ENCODE measurements at places on chromosomes 16 and 17. TPM values are rescaled to one million over a fixed set of nuclear protein-coding genes. Genes with fewer than 3 reads are reported as not detected.

DNA sequence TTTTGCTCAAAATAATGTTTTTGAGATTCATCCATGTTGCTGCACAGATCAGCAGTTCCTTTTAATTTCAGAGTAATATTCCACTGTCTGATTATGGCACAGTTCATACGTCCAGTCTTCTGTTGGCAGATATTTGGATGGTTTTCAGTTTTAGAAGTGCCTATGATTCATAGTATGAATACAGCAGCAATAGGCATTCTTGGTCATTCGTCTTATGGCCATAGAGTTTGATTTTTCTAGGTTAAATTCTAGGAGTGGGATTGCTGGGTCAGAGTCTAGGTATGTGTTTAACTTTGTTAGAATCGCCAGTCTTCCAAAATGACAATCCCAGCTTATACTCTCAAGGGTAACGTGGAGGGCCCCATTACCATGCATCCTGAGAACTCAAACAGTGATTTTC, 11.5 kb upstream of the IL34 start:
- DNase-seq = no peak

DNA sequence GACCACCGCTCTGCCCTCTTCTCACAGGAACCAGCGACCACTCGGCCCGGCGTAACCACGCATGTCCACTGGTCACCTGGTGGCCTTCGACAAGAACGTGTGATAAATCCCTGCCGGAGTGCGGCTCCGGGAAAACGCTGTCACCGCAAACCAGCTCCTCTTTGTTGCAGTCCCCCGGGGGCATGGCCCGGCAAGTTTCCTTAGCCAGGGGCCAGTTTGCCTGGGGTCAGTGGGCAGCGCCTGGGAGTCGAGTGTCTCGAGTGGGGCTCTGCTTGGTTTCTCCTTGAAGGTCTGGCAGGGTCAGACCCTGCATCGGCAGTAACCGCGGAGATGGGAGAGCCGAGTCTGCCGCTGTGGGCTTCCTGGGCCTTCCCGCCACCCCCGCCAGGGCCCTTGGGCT, 52.5 kb downstream of the JPH3 start:
- no peak for DNase-seq

DNA sequence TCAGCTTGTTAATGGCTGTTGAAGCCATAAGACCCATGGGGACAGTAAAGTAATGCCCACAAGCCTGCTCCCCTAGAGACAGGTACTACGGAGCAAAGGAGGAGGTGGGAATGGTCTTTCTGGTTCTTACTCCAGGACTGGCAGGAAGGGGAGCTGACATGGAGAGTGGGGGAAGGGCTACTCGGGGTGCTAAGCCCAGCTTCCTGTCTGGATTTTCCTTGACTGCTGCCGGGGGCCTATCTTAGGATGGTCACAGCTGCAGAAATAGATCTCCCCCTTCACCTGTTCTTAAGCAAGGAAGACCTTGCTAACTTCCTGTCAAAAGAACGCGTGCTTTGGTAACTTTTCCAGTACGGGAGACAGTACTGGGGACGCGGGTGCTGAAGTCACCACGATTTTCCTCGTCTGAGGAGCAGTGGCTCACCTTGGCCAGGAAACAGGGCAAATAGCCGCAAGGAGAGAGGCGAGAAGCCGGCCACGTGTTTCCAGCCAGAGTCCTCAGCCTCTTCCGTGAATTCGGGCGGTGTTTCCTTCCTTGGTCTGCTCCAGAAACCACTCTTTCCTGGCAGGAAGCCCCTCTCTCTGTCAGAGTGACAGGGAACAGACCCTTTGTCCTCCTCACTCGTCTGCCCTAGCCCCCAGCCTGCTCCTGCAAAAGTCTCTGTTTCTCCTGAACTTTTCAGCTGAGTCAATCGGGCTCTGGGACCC, 656 bp upstream of the PRR29 start:
- DNase-seq = no peak

- DNase-seq = no peak
Observed at GRCh38 chr16:68782198-68783174, 45.4 kb downstream of the CDH1 start.

GRCh38 chr16:66605177-66605978, 874 bp downstream of the CMTM3 start:
- peak; percentile 81 for DNase-seq

DNA sequence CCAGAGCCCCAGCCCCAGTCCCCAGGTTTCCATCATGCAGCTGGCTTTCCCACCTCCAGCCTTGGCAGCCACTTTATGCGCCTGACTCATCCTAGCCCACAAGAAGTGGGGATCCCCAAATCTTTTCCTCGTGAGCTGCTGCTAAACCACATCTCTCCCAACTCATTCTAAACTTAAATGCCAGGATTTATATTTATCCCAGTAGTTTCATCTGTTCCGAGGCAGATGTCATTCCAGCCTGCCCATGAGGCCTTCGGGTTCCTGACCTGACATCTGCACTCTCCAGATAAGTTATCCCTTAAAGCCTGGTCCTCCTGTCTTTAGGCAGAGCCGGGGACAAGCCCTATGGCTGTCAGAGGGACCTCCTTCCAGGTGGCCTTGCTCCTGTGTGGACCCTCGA, 16.6 kb downstream of the PLXDC1 start:
- peak; percentile 12 for DNase-seq

DNA sequence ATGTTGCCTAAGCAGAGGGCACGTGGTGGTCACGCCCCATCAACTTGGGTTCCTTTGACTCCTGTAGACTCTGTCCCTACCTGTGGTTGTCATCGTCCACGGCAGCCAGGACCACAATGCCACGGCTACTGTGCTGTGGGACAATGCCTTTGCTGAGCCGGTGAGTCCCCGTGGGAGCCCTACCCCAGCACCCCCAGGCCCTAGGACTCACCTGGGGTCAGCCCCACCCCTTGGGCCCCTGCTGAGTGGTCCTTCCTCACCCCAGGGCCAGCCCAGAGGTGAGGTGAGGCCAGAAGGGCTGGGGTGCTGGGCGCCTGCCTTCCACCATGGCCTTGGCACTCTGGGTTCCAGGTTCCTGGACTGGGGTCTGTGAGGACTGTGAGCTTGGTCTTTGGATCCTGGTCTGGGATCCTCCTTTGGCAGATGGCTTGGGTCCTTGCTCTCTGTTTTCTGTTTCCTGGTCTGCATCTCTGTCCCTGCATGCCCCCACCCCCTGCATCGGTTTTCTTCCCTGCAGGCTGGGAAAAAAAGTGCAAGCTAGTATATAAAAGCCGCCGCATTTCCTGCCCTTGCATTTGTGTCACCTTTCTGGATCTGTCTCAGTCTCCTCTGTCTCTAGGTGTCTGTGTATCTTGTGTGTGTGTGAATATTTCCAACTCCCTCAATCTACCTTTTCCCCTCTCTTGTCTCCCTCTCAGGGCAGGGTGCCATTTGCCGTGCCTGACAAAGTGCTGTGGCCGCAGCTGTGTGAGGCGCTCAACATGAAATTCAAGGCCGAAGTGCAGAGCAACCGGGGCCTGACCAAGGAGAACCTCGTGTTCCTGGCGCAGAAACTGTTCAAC, 17.5 kb downstream of the STAT5A start:
- DNase-seq = no peak

- no peak for DNase-seq
Observed at GRCh38 chr17:70286391-70286790, 117.1 kb downstream of the KCNJ2 start.

DNA sequence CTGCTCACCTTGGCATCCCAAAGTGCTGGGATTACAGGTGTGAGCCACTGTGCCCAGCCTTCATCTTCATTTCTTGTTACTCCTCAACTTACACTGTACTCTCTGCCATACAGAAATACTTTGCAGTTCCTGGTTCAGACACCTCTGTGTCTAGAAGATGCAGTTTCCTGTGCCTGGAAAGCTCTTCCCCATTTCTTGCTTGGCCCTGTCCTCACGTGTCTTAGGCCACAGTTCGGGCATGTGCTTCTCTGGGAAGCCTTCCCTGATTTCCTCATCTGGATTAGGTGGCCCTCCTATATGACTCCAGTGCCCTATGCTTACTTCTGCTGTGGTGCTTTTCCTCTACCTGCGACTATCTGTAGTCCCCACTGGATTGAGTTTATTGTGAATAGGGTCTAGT, 26.5 kb upstream of the CDR2 start:
- no peak for DNase-seq

GRCh38 chr17:75875182-75875939, 3.0 kb downstream of the TRIM47 start:
- DNase-seq = no peak

- no peak for DNase-seq
Observed at GRCh38 chr17:72590382-72590781, 469.6 kb downstream of the SOX9 start.

DNA sequence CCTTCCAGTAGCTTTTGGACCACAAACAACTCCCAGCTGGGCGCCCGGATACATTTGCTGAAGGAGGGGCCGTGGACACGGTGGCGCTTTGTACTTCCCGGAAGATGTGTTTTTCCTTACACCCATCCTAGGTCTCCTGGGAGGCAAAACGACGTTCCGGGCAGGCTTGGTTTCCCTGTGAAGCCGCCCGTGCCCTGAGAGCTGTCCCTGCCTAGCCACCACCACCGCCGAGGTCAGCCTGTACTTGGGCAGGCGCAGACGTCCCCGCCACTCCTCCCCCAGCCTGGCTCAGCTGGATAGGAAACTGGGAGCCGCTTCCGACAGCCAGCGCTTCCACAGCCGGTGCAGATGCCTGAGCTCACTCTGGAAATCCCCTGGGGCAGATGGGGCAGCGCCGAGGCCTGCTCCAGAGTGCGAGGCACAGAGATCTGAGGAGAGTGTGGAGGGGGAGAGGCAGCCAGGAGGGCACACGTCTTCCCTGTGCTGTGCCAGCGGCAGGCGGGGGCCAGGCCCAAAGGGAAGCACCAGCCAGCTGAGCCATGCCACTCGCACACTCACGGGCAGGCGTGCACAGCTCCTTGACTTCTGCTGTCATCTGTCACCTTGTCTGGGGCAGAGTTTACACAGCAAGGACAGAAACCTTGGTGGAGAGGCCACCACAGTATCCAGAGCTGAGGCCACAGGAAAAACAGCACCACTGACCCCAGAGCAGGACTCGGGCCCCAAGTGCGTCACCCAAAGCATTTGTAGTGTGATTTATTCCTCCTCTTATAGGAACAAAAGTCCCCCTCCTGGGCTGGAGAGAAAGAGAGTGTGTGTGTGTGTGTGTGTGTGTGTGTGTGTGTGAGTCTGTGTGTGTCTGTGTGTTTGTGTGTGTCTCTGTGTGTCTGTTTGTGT, 3.0 kb downstream of the RHBDF2 start:
- peak; percentile 90 for DNase-seq

DNA sequence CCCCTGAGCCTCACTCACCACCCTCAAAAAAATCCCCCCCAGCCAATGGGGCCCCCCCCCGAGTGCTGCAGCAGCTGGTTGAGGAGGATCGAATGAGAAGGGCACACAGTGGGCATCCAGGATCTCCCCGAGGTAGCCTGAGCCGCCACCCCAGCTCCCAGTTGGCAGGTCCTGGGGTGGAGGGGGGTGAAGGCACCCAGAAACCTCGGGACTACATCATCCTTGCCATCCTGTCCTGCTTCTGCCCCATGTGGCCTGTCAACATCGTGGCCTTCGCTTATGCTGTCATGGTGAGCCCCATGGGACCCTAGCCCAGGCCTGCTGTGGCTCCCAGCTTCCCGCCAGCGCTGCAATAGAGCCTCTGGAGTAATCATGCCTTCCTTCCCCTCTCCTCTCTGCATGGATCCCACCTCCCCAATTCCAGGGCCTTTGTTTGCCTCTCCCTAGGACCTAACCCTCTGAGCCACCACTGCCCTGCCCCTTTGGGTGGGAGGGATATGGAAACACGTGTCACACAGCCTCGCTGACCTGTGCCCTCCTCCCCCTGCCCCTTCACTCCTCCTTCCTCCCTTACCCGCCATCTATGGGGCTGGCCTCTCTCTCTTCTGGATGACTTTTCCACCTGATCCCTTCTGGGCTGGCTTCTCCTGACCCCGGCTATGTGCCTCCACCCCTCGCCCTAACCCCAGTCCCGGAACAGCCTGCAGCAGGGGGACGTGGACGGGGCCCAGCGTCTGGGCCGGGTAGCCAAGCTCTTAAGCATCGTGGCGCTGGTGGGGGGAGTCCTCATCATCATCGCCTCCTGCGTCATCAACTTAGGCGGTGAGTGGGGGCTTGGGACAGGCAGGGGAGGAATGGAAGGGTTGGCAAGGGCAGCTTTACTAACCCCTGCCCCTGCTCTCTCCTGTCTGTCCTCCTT, 1.9 kb downstream of the PRRT2 start:
- DNase-seq = no peak

GRCh38 chr17:46020023-46020761, 21.1 kb downstream of the STH start:
- DNase-seq = no peak

DNA sequence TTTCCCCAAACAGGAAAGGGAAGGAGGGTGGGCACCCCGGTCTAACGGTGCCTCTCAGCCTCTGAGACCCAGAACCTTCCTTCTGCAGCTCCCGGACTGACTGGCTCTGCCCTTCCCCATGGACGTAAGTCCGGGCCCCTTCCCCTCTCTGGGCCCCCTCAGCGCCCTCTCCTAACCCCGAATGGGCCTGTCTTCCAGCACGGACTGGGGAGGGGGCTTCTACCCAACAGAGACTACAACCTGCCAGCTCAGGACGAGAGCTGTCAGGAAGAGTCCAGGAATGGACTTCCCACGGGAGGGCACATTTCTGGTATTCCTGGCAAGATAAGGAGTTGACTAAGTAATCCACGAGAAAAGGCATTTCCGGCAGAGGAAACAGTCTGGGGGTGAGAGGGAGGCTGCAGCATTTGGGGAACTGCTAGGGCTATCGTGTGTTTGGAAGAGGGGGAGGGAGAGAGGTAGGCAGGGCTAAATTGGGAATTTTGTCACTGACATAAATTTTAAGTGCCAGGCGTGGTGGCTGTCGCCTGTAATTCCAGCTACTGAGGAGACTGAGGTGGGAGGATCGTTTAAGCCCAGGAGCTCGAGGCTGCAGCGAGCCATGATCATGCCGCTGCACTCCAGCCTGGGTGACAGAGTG, 12.1 kb upstream of the ALDOA start:
- DNase-seq = no peak

DNA sequence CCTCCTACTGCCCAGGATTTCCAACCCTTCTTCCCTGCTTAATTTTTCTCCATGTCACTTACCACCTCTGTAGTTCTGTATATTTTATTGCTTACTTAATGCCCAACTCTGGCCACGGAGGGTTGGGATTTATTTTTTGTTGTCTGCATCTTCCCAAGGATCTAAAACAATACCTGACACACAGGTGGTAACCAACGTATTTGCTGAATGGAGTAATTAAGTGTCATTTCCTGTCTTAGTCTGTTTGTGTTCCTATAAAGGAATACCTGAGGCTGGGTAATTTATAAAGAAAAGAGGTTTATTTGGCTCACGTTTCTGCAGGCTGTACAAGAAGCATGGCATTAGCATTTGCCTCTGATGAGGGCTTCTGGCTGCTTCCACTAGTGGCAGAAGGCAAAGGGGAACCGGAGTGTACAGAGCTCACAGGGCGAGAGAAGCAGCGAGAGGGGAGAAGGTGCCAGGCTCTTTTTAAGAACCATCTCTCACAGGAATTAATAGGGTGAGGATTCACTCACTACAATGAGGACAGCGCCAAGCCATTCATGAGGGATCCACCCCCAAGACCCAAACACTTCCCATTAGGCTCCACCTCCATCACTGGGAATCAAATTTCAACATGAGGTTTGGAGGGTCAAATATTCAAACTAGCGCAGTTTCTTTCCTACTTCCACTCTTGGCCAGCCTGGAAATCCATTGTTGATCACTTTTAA, 44.8 kb downstream of the ERN1 start:
- no peak for DNase-seq

GRCh38 chr16:17776888-17777287, 306.1 kb upstream of the XYLT1 start:
- DNase-seq = no peak

The LGALS9B gene
- total RNA-seq = not detected

The RHBDF1 gene
- 20.0 TPM for total RNA-seq

The ABCA6 gene
- total RNA-seq = 21.5 TPM

The SPATA32 gene
- not detected for total RNA-seq

The PPM1E gene
- 3.2 TPM for total RNA-seq

The IRX5 gene
- 0.47 TPM for total RNA-seq

The NOD2 gene
- 0.45 TPM for total RNA-seq

The SMIM36 gene
- total RNA-seq = not detected

The FKBP10 gene
- 10.2 TPM for total RNA-seq
